ENCODE measurements at places on chromosomes 2 and 18. TPM values are rescaled to one million over a fixed set of nuclear protein-coding genes. Genes with fewer than 3 reads are reported as not detected.

Gene MLPH
- 1.2 TPM for total RNA-seq

Gene ITGA4
- total RNA-seq: 1.5 TPM

Gene TGFA
- 3.0 TPM for total RNA-seq

Gene POTEC
- total RNA-seq: not detected

Gene CYBRD1
- 2.5 TPM for total RNA-seq

Gene CRYGD
- not detected for total RNA-seq

All from progenitor cell of endocrine pancreas (in vitro differentiated cells).